ENCODE measurements at places on chromosomes 16 and 17.

DNA sequence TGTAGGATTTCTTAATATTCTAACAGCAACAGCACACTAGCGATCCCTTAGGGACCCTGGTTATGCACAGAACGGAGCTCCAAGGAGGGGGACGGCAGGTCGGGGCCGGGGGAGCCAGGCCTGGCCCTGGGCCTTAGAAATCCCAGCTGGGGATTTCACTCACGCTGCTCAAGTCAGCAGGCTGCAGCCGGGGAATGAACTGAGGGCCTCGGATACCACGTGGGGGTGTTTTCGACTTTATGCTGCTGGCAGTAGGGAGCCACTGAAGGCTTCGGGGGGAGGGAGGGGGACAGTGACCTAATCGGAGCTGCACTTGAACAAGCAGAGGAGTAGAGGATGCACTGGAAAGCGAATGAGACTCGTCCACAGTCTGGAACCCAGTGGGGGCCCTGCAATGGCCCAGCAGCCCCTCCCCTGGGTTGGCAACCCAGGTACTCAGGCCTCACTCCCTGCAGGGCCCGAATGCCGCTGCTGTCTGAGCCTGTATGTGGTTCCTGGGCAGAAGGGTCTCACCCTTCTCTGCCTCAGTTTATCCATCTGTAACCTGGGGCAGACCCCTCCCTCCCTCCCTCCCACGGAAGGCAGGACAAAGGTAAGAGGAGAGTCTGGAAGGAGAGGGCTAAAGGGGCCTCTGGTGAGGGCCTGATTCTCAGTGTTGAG lies 53.7 kb downstream of the RPH3AL start:
- DNase-seq = no peak

- no peak for DNase-seq
Measured at GRCh38 chr16:8571061-8571596, 19.2 kb downstream of the TMEM114 start.

- DNase-seq = no peak
Measured at GRCh38 chr17:27264068-27264812, 29.7 kb upstream of the WSB1 start.

GRCh38 chr16:55571-56136 lies 2.0 kb downstream of the SNRNP25 start:
- no peak for DNase-seq

DNA sequence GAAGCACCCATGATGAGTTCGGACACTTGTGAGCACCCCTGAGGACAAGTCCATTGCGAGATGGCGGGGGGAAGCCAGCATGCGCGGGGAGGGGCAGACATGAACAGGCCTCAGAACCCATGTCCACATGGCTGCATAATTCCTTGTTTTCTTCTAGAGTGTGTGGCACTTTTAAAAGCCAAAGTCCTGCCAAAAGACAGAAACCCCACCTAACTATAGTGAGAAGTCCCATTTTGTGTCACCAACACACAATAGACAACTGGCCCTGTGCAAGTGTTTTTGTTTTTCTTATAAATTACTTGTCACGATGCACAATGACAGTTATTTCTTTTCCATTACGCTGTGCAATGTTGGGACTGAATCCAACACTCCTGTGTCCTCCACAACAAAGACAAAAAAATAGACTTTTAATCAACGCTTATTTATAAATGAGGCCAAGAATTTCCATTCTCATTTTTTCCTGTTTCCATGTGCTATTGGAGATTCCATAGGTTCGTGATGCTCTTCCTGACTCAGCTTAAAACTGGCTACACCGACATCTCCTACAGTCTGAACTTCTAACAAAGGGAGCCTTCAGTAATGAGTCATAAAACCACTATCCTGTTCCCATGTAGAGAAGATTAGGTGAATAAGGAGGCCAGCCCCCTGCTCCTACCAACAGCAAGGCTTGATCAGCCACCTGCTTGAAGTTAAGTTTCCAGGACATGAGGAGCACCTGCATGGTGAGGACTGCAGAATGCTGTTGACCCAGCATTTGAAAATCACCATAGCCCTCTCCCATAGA lies 98.9 kb downstream of the ZNF423 start:
- DNase-seq = no peak

GRCh38 chr16:56747486-56748045 lies 17.6 kb downstream of the NUP93 start:
- no peak for DNase-seq

DNA sequence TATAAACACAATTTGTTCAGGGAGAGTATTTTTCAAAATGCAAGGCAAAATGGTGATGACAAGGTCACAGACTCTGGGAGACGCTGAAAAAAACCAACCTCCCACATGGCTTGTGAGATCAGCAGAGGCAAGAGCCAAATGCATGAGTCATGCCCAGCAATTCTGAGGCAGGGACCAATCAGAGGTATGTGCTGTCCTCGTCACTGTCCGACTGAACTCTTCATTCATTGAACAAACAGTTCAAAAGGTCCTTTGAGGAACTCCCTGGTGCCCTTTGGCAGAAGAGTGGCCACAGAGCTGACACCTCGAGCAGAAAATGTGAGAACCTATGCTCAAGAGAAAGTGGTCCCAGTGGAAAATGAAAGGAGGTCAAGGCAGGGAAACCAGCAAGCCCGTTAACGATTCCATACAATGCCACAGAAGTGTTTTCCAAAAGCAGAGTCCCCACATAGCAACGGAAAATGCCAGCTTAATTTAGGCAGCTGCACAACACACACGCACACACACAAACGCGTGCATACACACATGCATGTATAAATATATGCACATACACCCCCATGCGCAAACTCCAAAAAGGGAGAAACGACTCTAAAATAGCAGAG lies 50.9 kb downstream of the CDH11 start:
- DNase-seq = no peak

DNA sequence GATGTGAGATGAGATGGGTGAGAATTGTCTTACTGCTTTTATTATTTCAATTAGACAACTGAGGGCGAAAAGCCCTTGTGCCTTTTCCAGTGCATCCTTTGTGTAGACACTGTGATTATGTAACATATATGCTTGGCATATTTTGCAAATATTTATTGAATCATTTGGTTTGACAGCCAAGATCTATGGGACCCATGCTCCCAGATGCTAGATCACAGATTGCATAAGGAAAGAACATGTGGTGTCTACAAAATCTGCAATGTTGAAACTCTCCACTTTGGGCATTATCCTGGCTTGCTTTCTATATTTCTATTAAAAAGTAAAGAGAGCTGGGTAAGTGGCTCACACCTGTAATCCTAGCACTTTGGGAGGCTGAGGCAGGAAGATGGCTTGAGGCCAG lies 4.8 kb upstream of the COG1 start:
- DNase-seq = no peak

GRCh38 chr17:65229621-65229995 lies 92.4 kb downstream of the RGS9 start:
- no peak for DNase-seq

GRCh38 chr16:81630635-81631031 lies 148.5 kb upstream of the PLCG2 start:
- DNase-seq = no peak

DNA sequence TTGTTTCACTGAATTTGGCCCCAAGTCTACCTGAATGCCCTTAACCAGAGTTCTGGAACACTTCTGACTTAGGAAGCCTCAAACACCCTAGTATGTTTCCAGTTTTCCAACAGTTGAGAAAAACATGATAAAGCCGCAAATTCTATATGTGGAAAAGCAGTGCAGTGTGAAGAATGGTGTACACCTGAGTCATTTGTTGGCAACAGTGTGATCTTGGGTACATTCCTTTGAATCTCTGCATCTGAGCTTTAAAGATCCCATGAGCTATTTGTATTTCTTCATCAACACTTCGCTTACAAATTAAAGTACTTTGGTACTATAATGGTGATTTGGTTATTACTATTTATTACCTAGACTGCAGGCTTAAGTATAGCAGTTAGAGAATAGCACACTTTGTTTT lies 93.6 kb upstream of the TBX2 start:
- DNase-seq = no peak

GRCh38 chr17:27782791-27783206 lies 17.5 kb downstream of the NOS2 start:
- no peak for DNase-seq

- DNase-seq = no peak
Measured at GRCh38 chr17:48295362-48296288, 134.4 kb downstream of the SKAP1 start.

DNA sequence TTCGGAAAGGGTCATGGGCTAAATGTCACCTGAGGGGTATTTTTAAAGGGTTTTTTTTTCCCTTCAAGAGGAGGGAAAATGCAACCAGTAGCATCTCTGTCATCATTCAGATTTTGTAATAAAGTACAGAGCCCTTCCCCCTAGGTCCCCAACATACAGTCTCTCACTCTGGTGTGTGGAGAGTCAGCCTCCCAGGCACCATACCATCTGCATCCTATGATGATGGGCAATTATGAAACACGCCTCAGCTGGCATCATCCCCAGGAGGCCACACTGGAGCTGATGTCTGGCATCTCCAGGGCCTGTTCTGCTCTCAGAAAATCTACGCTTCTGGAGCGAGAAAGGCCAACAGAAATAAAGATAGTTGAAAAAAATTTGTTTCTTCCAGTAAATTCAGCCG lies 32.0 kb downstream of the TBX4 start:
- no peak for DNase-seq

- no peak for DNase-seq
Measured at GRCh38 chr16:74226338-74226954, 70.2 kb upstream of the PSMD7 start.

DNA sequence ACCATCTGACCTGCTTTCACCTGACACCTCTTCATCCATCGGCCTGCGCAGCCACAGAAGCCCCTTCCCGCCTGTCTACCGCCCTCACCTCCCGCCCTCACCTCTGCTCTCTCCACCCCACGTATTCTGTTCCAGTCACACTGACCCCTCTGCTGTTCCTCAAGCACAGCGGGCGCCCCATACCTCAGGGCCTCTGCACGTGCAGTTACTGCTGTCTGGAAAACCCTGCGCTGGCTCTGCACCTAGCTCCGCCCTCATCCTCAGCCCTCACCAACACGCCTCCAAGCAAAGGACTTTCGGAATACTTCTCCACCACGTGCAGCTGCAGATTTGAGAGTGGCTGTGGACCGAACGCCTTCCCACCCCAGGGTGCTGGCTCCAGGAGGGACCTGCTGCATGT lies 24.6 kb upstream of the PABPN1L start:
- no peak for DNase-seq

DNA sequence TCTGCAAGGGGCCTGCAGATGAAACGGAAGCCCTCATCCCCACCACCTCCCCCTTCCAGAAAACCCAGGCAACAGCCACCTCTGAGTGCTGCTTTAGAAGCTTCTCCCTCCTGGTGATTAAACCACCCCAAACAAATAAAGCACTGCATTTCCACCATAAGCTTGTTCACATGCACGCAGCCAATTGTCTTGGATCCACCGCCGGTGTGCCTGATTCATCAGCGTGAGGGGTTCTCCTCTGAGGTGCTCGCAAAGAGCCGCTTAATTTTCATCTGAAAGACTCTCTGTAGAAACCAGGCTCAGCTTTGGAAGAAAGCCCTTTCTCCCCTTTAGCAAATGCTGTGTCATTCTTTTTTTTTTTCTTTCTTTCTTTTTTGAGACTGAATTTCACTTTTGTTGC lies 155.2 kb upstream of the EEF2KMT start:
- DNase-seq = no peak

DNA sequence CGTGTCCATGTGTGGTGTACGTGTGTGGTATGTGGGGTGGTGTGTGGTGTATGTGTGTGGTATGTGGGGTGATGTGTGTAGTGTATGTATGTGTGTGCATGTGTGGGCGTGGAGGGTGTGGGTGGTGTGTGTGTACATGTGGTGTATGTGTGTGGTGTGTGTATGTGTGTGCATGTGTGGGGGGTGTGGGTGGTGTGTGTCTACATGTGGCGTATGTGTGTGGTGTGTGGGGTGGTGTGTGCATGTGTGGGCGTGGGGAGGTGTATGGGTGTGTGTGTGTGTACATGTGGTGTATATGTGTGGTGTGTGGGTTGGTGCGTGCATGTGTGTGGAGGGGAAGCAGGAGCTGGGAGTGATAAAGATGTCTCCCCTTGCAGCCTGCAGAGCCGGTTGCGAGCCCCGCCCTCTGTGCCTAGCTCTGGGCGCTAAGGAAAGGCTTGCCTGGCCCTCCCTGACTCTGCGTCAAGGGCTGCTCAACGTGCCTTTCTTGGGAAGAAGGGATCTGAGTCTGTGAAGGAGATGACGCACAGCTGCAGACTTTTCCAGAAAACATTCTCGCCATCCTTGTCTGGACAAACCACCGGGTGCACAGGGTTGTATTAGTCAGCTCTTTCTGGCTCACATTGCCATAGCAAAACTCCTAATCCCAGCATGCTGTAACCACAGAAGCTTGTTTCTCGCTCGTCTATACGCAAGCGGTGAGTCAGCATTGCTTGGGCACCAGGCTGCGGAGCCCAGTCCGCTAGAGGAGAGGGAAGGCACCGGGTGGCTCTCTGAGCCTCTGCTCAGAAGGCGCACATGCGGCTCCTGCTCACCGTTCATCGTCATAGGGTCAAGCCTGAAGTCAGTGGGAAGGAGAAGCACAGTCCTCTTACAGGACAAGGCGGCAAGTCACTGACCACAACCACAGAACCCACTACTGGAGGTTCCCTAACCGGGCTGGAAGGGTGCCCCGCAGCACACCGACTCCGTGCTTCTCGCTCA lies 2.0 kb upstream of the CD300H start:
- no peak for DNase-seq

DNA sequence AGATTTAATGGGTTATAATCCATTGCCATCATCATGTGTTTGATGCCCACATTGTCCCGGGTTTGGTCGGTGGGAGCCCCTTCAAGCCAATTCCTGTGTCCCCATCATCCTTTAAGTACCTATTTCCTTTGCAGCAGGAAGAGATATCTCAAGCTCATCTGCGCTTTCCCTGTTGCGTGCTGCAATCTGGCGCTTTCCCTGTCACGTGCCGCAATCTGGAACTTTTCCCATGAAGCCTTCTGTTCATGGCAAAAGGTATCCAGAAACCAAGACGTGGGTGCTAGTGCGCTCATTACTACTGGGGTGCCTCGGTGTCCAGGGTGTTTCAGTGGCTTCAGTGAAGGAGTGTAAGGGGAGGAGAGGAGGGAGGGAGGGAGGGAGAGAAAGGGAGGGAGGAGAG lies 174.6 kb upstream of the ZNF469 start:
- DNase-seq = no peak

DNA sequence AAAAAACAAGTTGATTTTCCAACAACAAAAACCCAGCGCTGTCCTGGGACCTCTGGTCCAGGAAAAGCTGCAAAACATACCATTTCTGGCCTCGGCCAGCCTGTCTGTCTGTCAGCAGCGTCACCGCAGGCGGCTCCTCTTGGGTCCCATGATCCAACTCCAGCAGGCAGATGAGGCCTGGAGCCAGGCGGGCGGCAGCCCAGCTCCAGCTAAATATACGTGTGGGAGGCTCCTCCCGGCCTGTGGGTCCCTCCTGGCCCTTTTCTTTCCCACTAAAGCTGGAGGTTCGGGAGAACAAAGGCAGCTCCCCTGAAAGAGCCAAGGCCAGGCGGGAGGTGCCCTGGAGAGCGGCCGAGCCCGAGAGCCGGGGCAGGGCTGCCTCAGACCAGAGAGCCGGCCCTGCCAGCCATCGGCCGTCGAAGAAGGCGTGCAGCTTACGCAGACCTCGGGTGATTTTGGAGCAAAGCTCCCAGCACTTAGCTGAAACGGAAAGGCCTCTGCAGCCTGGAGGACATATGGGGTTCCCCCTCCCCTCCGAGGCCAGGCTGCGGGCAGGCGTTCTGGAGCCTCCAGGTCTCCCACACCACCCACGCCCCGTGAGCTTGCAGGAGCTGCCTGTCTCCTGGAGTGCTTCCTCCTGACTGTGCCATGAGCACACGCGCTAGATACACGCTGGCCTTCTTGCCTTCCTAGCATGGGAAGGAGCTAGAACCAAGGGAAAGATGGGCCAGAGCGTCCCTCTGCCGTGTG lies 19.9 kb upstream of the JPH3 start:
- DNase-seq = no peak

Data from caudate nucleus (tissue), 63 donors.